Left ventricle myocardium superior (tissue), 1 donor: ENCODE measurements at places on chromosomes 11 and 22.

DNA sequence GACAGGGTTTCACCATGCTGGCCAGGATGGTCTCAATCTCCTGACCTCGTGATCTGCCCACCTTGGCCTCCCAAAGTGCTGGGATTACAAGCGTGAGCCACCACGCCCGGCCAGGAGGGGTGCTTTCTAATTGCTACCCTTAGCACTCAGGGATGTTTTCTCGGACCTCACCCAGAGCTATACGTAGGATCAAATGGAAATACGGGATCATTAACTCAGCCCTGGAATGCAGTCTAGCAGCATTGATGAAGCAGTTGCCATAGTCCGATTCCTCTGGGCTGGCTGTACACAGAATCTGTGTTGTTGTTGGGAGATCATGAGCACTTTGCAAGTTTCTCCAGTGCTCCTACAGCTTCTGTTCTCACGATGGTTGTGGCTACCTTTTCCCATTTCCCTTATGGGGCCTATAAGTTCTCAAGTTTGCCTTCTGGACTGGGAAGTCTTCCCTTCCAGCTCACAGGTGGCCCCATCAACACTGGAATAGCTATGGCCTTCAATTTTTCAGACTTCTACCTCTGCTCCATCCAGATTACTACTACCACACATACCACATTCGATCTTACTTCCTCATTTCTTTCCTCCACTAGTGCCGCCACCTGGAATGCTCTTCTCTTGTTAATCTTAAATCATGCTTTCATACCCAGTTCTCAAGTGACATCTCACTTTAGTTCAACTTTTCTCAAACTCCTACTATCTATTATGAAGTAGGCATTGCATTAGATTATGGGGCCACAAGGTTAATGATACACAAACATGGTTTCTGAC lies 16.1 kb upstream of the PCF11 start:
- DNase-seq: no peak

GRCh38 chr11:407651-408123 lies 7.1 kb downstream of the SIGIRR start:
- DNase-seq: no peak

DNA sequence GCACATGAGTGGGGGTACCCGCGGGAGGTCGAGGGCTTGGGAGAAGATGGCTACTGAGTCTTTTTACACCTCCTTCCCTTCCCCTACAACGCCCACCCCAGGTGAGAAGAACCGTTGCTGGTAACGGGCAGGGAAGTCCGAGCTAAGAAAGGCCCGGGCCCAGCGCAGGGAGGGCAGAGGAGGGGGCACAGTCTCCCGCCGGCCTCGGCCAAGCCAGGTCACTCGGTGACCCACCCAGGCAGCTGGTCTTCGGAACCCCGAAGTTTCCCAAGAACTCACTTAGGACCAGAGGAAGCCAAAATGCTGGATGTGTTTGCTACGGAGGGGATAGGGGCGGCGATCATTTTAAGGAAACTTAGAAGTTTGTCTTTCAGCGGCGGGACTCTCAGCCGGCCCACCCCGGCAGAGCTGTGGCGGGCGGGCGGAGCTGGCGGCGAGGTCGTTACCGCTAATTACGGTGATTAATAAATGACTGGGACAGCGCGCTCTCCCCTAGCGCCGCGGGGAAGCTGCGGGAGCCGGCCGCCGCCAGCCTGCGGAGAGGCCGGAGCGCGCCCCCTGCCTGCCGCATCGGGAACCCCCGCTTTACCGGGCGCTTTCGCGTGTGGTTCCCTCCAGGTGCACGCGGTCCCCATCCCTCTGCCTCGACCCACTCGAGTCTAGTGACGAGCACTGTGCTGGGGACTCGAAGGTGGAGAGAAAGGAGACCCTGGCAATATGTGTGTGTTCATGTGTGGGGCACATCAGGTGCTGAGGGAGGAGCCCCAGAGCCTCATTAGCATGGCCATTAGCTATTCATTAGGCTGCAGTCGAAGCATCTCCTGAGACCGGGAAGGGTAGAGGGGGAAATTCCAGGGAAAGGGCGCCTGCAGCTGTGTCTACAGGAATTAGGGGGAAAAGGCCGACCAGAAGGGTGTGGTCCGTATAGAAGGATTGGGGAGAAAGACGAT lies 945 bp downstream of the ROBO3 start:
- peak; percentile 67 for DNase-seq

- DNase-seq: no peak
Measured at GRCh38 chr11:118791961-118792569, 1.1 kb upstream of the DDX6 start.

GRCh38 chr22:25404928-25405816 lies 159.3 kb upstream of the GRK3 start:
- peak; percentile 92 for DNase-seq

DNA sequence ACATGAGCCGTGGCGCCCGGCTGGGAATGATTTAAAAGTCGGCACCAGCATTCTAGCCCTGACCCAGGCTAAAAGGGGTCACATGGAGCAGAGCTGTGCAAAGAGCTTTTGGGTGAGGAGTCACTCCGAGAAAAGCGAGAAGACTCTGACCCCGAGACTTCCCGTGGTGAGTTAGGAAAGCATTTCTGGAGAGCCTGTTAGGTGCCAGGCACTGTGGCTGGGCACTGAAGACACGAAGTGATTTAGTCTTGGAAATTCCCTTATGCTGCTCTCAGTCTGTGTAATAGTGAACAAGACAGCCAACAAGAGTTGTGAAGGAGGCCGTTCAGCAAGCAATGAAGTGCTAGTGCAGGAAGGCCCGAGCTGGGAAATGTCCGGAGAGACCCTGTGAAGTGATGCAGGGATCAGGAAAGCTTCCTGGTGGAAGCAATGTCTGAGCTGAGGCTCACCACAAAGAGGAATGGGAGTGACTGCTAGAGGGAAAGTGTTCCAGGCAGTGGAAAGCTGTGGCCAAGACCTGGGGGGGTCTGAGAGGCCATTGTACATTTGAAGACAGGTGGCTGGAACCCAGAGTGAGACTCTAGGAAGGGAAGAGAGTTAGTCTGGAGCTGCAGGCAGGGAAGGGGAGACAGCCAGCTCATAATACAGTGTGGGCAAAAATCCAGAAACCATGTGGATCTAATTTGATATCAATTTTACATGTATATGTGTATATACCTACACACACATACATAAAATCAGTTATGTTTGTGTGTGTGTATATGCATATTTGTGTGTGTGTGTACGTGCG lies 31.6 kb downstream of the MARK2 start:
- DNase-seq: no peak
